ENCODE measurements at places on chromosomes 13 and 19.

- DNase-seq: no peak
Observed at GRCh38 chr19:33649627-33650305, 28.0 kb downstream of the CHST8 start.

DNA sequence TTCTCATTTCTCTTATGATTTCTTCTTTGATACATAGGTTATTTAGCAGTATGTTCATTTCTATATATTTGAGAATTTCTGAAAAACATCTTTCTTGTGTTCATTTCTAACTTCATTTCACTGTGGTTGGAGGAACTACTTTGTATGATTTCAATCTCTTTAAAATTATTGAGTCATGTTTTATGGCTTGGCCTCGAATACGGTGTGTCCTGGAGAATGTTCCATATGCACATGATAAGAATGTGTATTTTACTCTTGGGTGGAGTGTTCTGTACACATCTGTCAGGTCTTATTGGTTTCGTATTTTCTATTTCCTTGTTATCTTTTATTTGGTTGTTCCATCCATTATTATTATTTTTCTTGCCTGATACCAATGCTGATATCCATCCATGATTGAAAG is 22.9 kb downstream of the DNM2 start:
- peak; percentile 69 for DNase-seq

- no peak for DNase-seq
Observed at GRCh38 chr13:26228096-26228495, 6.0 kb upstream of the RNF6 start.

- DNase-seq: no peak
Observed at GRCh38 chr19:49878744-49879070, 1.2 kb downstream of the TBC1D17 start.

GRCh38 chr13:101474419-101474957 is 22.0 kb downstream of the ITGBL1 start:
- no peak for DNase-seq

DNA sequence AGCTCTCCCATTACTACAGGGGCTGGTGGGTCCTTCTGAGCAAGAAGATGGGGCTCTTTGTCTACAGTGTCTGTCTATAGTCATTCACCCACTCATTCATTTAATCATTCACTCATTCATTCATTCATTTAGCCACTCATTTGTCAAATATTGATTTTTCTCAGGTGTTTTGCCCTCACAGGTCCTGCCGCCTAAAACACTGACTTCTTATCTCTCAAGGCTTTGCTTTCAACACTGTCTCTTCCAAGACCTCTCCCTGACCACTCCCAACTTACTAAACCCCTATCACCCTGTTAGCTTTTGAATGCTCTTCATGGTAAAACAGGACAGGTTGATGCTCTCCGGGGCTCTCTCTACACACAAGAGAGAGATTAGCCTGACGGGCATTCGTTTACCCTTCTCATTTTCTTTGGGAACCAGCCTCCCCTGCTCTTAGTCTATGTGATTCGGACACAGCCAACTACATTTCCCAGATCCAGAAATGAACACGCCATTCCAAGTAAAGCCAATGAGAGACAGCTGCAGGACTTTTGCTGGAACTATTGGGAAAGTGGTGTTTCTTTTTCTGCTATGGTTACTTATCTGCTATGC is 22.7 kb downstream of the FAM187B start:
- DNase-seq: no peak

GRCh38 chr13:48054601-48055000 is 17.1 kb downstream of the NUDT15 start:
- DNase-seq: no peak

GRCh38 chr19:10885201-10886169 is 14.1 kb downstream of the CARM1 start:
- no peak for DNase-seq

GRCh38 chr13:109389892-109390345 is 396.5 kb downstream of the IRS2 start:
- DNase-seq: no peak

GRCh38 chr19:5131506-5132205 is 162.7 kb downstream of the KDM4B start:
- no peak for DNase-seq

- no peak for DNase-seq
Observed at GRCh38 chr13:30022796-30023195, 172.4 kb upstream of the UBL3 start.

DNA sequence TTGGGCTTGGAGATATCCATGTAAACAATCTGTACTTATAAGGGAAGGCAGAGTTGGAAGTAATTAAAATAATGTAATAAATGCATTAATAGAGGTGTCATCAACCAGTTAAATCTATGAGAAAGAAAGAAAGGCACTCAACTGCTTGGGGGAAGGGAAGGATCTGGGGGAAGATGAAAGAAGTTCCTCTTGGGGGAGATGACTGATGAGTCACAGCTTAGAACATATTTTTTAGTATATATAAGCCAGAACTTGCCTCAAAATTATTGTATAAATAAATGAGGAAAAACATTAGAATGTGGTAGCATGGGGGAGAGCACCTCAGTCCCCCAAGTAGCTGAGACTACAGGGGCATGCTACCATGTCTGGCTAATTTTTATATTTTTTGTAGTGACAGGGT is 205.8 kb downstream of the GGACT start:
- DNase-seq: no peak

- DNase-seq: peak; percentile 45
Observed at GRCh38 chr19:2552859-2553258, 76.9 kb downstream of the GADD45B start.

- no peak for DNase-seq
Observed at GRCh38 chr13:107721125-107721869, 494.0 kb downstream of the LIG4 start.

- no peak for DNase-seq
Observed at GRCh38 chr13:99822820-99823219, 148.7 kb downstream of the ZIC5 start.

GRCh38 chr13:34452831-34453230 is 489.2 kb upstream of the NBEA start:
- no peak for DNase-seq

DNA sequence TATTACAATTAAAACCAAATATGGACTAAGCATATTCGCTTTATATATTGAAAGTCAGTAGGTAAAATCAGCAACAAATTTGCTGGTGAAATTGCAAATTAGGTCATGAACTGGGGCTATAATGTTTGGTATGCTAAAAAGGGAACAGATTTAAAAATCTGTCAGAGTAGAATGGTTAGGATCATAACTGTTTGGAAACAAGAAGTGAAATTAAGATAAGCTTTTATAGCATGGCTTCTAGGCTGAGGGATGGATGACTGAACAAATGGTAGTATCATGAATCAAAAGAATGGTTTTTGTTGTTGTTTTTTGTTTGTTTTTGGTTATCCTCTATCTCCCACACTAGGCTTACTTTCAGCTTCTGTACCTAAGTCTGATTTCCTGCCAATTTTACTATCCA is 1090.4 kb downstream of the PCDH9 start:
- DNase-seq: no peak

GRCh38 chr13:113947311-113948033 is 26.4 kb downstream of the C13orf46 start:
- DNase-seq: no peak

DNA sequence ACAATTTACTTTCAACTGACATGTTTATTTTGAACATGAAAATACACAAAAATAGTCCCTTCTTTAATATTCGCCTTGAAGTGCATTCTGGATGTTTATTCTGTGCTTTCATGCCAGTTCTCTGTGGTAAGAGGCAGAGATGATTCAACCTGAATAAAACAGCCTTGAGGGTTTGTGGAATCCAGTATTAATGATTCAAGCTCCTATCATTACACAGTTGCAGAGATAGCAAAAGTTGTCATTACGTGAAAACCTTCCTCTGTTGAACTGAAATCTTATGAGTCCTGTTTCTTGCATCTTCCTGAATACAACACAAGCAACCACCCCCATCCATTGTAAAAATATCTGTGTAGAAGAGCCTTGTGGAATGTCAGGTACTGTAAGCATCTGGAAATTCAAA is 142.3 kb upstream of the HTR2A start:
- DNase-seq: no peak

DNA sequence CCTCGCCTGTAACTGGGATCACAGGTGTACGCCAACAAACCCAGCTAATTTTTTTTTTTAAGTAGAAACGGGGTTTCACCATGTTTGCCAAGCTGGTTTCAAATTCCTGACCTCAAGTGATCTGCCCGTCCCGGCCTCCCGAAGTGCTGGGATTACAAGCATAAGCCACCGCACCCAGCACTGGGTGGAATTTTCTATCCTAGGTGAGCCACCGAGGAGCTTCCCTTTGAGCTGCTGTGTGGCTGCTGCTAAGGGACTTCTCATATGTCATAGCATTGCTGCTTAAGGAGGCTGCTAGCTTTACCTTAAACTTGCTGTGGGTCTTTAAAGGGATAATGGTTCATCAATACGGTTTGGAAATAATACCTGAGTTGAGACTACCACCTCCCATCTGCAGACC is 2.9 kb upstream of the AMER2 start:
- no peak for DNase-seq

DNA sequence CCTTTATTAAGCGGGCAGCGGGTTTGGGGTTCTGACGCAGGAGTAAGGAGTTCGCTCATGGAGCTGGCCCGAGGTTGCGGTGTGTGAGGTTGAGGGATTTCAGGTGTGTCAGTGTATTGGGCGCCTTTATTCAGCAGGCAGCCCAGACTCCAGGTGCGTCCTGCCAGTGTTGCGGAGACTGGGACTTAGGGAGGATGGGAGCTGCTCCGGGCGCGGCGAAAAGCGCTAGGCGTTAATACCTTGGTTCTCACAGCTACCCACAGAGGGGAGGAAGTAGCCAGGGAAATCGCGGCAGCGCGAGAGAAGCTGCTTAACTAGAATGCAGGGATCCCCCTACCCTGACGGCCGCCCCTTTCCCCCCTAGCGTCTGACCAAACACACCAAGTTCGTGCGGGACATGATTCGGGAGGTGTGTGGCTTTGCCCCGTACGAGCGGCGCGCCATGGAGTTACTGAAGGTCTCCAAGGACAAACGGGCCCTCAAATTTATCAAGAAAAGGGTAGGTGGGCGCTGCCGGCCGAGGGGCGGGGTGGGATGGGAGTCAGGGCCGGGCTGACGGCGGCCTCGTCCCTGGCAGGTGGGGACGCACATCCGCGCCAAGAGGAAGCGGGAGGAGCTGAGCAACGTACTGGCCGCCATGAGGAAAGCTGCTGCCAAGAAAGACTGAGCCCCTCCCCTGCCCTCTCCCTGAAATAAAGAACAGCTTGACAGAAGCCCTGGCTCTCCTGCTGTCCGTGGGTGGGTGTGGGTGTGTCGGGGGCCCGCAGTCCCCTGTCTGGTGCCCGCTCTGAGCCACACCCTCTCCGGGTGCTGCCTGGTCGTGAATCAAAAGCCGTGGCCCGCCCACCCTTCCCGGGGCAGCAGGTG is 1.1 kb downstream of the RPL36 start:
- DNase-seq: peak; percentile 40

GRCh38 chr19:35138305-35138892 is at the start of gene FXYD1:
Gene FXYD1 (plus strand): TSS chr19:35138824. CDS start chr19:35140080, 1,256 bp downstream.
- no peak for DNase-seq

GRCh38 chr13:73179650-73180274 is 121.0 kb downstream of the KLF5 start:
- no peak for DNase-seq

DNA sequence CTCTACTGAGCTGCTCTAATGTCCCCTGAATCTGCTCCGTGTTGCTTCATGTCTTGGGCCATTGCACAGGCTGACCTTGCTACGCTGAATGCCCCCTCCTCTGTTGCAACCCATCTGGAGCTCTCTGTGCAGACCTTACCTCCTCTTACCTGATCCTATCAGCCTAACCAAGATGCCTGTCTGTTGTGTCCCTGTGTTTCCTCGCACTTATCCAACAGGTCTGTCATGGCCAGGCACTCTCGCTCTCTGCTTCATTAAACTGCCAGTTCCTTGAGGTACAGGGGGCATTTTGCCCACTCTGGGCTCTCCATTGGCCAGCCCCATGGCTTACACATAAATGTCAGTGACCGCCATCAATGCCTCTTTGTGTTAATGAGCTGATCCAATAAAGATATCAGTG is 277.7 kb upstream of the TSHZ3 start:
- no peak for DNase-seq

- no peak for DNase-seq
Observed at GRCh38 chr13:26909477-26909876, 148.9 kb upstream of the GPR12 start.

GRCh38 chr13:101423872-101424271 is 7.6 kb upstream of the NALCN start:
- no peak for DNase-seq
